ENCODE measurements at places on chromosomes 11 and 22.

DNA sequence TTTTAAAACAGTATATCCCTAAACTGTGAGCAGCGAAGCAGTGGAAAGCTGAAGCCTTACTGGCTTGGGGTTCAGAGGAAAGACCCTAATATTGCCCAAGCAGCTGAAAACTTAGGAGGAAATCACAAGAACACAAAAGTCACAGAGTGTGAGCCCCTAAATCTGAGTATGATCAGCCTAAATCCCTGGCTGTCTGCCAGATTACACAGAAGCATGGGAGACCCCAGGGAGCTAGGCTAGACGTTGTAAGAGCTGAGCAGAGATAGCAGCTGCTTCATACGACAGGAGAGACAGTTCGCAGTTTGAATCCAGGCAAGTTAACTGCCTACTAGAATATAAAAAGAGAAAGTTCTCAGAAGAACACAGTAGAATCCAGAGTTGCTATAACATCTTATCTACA, 81.2 kb downstream of the PACS1 start:
- no peak for DNase-seq

GRCh38 chr11:119509969-119510401, 87.0 kb upstream of the THY1 start:
- peak; percentile 87 for DNase-seq

- DNase-seq = no peak
Observed at GRCh38 chr11:417652-418342, 3.0 kb upstream of the SIGIRR start.

DNA sequence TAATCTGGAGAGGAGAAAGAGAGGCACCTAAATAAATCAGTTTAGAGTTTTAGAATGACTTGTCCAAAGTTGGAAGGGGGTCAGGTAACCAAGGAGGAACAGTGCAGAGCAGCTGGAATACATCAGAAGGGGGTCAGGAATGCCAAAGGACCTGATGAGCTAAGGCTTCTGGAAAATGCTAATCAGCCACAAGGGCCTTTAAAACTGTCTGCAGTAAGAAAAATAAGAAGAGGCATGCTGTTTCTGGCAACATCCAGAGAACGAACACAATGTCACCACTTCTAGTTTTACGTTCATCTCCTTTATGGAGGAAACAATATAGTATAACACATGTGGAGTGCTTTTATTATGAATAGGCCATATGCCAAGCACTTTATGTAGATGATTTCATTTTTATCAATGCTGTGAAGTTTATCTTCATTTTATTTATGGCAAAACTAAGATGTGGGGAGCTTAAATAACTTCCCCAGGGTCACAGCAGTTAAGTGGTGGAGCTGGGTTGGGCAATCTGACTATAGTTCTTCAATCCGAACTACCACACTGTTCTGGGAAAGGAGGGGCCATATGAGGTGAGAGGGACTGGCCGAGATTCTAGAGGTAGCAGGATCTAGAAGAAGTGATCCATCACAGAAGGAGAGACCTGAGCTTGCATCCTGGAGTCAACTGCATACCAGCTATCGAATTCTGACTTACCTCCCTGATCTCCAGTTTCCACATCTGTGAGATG, 22.6 kb downstream of the ACO2 start:
- no peak for DNase-seq

- peak; percentile 79 for DNase-seq
Observed at GRCh38 chr22:39433476-39434242, 23.2 kb upstream of the MGAT3 start.

DNA sequence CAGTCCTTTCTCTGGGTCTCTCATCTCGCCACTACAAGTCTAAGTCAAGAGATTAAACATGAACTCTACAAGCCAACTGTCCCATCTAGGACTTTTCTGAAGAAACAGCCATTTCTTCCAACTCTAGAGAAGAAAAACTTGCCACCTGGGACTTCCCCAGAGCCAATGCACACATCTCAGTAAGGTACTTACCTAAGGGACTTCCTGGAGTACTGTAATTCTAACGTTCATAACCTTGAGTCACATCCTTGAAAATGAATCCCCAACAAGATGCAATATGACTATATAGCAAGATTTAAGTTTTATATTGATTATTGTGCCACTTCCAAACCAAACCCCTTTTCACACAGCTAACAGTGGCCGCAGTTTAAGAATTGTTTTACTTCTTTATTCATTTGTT, 11.9 kb upstream of the ISX start:
- no peak for DNase-seq

- DNase-seq = no peak
Observed at GRCh38 chr11:58626934-58627483, 4.5 kb downstream of the CNTF start.

- no peak for DNase-seq
Observed at GRCh38 chr22:43802897-43803495, 9.1 kb downstream of the EFCAB6 start.

DNA sequence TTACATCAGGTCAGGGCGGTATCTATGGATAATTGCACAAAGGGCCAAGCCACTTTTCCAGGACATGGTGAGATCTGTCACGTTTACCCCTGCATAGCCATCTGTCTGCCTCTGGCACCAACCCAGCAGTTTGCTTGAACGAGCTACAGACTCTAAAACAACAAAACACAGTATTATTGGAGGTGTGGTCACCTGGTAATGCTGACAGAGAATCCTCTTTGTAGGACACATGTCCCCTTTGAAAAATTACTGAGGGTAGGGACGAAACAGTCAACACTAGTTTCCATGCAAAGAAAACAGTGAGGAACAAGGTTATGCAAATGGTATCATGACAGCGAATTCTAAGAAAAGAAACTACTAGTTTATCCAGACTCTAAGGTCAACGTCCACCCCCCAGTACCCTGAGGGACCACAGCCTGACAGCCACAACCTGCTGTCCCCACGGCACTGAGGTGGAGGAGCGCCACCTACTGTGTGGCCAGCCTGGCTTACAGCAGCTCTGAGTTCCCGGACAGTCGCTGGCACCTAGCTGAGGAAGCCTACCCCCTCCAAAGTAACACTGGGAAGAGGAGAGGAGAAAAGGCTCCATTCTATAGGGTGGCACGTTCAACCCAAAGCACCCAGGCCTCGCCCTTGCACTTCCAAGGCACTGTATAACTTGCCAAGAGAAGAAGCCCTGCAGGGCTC, 117.4 kb upstream of the BID start:
- DNase-seq = peak; percentile 89

DNA sequence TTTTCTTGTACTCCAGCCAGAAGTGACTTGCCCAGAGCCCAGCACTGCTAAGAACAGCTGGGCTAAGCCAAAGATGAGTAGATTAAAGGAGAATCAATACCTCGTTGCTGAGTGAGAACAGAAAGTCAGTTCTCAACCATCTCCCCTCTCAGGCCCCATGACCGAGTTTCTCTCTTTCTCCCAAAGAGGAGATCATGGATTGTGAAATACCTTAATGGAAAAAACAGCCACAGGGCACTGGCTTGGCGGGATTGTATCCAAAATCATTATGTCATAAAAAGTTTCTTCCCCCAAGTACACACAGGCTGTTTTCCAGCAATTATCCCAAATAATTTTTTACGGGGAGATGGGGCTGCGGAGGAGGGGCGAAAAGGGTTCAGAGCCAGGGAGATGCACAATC, 111.8 kb upstream of the TMEM45B start:
- no peak for DNase-seq

GRCh38 chr22:25413620-25414019, 150.9 kb upstream of the GRK3 start:
- DNase-seq = no peak

DNA sequence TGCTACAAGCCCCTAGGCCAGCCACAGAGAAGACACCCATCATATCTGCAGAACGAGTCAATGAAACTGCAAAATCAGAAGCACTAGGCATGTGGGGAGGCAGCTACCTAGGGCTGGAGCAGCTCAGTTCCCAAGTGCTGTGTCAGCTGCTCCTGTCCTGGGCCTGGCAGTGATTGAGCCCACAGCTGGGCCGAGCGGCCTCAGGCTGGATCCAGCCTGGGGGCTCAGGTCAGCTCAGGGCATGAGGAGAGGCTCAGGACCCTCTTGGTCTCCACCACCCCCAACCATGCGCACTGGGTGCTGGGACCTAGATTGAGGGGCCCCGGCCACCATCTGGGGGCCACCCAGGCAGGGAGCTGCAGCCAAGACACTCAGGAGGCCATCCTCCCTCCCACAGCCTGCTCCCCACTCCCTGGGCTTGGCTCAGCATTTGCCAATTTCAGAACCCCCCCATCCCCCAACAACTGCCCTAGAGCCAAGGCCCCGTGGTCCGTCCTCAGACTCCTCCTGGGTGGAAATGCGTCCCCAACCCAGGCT, 2.4 kb upstream of the TNNT3 start:
- no peak for DNase-seq

- DNase-seq = no peak
Observed at GRCh38 chr22:21099578-21099977, 53.8 kb downstream of the LRRC74B start.

GRCh38 chr11:111792314-111792713, 26.1 kb upstream of the PPP2R1B start:
- DNase-seq = no peak

- DNase-seq = peak; percentile 23
Observed at GRCh38 chr22:29555065-29555644, 1.6 kb upstream of the THOC5 start.

GRCh38 chr11:101617735-101618332, 34.0 kb upstream of the TRPC6 start:
- DNase-seq = no peak

DNA sequence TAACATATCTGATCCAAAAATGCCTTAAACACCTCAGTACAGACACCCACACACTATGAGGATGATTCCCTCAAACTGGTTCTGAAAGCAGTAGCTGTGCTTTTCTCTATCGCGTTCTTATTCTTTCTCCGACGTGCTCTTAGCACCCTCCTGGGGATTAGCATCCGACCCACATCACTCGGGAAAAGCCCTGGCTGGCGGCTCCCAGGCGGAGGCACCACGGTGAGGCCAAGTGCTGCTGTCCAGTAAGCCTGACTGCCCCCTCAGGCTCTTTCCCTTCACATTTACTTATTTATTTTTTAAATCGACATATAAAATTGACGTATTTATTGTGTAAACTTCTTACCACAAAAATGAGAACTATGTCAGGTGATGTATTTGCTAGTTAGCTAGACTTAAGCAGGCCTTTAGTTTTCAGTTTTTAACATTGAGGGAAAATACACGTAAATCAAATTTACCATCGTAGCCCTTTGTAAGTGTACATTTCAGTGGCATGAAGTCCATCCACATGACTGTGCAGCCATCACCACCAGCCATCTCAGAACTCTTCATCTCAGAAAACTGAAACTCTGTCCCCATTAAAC, 19.2 kb downstream of the TBX1 start:
- no peak for DNase-seq

GRCh38 chr22:38313384-38313955, 3.8 kb downstream of the CSNK1E start:
- DNase-seq = no peak

- DNase-seq = no peak
Observed at GRCh38 chr11:36605221-36606216, 7.5 kb upstream of the RAG2 start.

DNA sequence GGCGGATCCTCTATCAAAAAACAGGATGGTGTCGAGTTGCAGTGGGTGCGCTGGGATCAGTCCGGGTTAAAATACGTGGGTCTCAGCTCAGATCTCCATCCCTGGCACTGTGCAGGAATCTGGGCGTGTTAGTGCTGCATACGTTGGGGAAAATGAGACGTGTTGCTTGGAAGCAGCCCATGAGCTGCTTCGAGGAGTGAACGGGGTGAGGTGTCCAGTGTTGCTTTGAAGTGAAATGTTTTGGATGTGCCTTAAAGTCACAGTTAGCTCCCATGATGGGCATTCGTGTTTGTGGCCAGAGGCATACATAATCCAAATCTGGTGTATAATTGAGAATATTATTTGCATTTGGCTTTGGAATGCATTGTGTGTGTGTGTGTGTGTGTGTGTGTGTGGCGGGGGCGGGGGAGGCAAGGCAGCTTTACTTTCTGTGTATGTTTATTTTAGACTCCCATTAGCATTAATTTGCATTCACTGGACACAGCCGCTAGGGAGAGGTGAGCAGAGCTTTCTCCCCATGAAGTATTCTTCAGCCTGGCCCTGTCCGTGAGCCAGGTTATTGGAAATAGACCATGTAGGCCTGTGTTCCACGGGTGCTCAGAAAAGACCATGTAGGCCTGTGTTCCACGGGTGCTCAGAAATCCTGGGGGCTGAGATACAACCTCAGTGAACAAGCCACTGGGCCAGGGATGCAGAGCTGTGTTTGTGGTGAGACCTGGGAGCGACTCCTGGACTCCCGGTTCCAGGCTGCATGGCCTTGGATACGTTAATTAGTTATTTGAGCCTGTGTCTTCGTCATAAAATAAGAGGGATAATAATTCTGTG, 134.6 kb downstream of the ST3GAL4 start:
- no peak for DNase-seq

DNA sequence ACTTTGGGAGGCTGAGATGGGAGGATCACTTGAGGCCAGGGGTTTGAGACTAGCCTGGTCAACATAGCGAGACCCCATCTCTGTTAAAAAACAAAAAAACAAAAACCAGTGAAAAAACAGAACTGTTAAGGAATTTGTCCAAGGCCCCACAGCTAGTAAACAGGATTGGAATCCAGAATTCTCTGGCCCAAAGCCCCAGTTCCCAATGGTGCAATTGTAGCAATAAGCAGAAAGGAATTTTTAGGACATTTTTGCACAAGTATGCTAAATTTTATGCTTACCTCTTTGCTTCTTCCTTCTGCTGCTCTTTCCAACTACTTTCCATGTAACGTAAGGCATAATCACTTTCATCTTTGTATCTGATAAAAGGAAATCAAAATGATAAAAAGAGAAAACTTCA, 11.6 kb downstream of the MISFA start:
- no peak for DNase-seq

GRCh38 chr22:44337678-44338004, 24.9 kb upstream of the SHISAL1 start:
- no peak for DNase-seq

- DNase-seq = no peak
Observed at GRCh38 chr11:61880031-61880430, 11.3 kb downstream of the FADS3 start.

DNA sequence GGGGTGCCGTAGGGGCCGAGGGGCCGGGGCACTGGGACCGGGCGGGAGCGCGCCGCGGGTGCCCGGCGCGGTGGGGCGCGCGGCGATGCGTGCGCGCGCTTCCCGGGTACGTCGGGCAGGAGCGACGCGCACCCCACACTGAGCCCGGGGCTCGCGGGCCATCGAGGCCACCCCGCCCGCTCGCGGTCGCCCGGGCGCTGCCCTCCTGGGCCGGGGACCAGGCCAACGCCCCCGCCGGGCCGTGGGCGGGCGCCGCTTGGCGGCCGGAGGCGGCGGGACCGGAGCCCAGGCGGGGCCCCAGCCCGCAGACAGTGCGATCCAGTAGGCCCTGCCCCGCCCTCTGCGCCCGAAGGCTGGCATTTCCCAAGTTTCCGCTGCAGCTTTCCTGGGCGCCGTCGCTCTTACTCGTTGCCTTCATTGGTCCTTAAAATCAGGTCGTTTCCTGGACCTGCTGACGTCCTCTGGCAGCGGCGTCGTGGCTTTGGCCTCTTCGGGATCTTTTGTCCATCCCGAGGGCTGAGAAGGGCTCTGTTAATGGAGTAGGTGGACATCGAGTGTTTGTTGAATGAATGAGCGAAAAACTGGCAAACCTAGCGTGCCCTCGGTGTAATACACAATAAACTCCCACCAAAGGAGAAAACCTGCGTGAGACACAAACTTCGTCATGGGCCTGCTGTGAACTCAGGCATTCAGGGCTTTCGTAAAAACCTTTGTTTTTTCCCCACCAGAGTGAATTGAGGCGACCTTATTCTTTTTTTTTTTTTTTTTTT, 638 bp downstream of the PARVA start:
- DNase-seq = peak; percentile 27
